T-cell (primary cell): ENCODE measurements at places on chromosomes 11 and 22. TPM values are rescaled to one million over a fixed set of nuclear protein-coding genes. Genes with fewer than 3 reads are reported as not detected.

MACROD1 gene
- 6.0 TPM for total RNA-seq

- no peak for DNase-seq
Measured at GRCh38 chr11:3623767-3624458, 17.9 kb downstream of the ART5 start.

DNA sequence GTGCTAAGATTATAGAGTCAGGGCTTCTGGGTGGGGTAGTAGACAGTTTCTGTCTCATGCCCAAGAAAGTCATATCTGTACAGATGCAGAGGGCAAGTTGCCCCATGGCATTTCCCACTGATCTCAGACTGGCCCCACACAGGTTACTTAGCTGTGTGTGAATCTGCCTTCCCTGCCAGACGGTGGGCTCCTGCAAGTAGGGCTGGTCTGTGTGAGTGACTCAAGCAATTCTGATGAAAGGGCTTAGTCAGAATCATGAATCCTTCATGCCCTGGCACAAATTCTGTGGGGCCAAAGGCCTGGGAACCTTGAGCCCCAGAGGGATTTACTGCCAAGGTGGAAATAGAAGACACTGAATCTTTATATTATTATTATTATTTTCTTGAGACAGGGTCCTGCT, 30.4 kb downstream of the USH1C start:
- DNase-seq, result no peak

MUC6 gene
- 0.09 TPM for total RNA-seq

DNA sequence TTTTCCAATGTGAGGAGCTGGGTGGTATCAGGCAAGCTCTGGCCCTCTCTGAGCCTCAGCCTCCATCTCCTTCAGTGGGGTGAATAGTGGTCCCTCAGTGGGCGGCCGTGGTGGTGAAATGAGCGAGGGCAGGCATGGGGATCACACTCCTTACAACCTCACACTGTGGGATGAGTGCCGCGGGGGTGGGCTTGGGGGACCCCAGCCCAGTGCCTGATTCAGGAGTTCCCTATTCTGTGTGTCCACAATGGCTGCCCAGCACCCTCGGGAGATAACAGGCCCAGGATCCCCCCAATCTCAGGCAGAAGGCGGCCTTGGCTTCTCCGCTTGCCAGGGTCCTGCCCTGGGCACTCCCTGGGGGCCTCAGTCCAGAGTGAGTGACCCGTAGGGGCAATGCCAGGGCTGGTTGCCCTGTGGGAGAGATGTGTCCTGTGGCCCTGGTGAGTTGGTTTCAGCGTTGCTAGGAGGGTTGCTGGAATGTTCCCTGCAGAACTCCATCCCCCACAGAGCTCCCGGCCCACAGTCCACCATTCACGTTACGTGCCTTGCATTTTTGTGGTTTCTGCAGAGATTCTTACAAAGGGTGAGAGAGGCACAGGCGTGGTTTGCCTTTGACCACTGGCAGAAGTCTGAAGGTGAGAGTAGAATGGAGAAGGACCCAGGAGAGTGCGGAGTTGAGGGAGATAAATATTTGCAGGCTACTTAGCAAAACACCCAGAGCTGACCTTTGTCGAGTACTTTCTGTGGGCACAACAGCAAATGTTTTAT, 2.9 kb downstream of the ALDH3B1 start:
- DNase-seq, result no peak

- DNase-seq, result no peak
Measured at GRCh38 chr11:80414181-80415165, 973.6 kb upstream of the TENM4 start.

DNA sequence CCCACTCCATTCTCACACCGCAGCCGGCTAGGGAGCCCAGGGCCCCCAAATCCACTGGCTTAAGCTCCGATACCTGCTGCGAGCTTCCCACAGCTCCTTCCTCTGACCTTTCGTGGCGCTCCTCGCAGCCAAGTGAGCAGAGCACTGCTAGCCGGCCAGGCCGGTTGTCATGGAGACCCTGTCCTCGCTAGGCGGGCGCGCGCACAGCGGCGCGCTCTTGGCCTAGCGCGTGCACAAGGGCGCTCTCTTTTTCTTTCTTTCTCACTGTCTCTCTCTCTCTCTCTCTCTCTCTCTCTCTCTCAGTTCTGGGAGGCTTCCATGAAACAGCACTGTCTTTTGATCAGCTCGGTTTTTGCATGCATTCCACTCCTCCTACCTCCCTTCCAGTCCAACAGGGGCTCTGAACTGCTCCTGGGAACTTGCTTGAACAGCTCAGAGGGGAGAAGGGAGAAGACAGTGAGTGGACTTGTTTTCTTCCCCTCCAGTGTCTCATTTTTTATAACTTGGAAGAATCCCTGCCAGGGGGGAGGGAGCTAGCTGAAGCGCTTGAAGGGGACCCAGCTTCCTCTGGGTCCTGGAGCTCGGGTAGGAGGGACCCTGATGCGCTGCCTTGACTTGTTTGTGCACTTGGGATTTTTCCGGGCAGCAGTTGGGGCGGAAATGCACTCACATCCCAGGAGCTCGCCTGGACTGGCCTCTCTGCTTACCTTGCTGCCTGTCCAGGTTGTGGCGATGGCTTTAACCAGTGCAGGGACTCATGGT, 100.3 kb upstream of the AKIP1 start:
- no peak for DNase-seq

- DNase-seq, result no peak
Measured at GRCh38 chr11:126790550-126791081, 210.0 kb downstream of the KIRREL3 start.

GRCh38 chr11:122173587-122173986, 57.6 kb upstream of the BLID start:
- DNase-seq, result no peak

DNA sequence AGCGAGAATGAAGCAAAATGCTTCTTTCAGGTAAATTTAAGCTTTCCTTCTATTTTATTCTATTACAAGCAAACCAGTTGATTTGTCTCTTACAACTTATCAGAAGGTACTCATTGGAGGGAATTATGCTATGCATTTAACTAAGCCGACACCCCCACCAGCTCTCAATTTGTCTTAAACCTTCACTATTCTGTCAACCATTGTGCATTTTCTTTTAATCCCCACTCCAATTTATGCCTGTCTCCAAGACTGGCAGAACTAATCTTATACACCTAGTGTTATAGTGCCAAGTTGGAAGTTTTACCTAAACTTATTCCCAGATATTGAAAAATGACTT, 12.5 kb downstream of the TAF1D start:
- no peak for DNase-seq

- no peak for DNase-seq
Measured at GRCh38 chr11:124481365-124482323, 36.1 kb upstream of the OR8B8 start.

- no peak for DNase-seq
Measured at GRCh38 chr11:119585043-119585781, 143.8 kb downstream of the NECTIN1 start.

DNA sequence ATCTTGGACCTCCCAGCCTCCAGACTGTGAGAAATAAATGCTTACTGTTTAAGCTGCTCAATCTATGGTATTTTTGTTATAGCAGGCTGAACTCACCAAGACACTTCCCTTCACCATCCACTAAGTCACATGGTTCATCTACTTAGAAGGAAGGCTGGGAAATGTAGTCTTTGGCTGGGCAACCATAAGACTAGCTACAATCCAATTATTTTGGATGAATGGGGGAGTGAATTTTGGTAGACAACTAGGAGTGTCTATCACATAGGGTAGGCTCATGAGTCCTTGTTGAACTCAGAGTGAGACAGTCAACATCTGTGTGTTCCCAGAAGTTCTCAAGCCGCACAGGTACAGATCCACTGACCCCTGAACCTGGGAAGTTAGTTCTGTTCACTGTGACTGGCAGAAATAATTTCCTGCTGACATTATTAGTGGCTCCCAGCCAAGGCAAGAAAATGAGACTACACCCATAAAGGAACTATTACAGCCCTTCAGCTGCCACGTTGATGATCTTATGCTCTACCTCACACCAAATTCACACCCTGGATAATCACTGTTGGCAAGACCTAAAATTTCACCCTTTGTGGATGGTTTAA, 3.1 kb upstream of the SLC35C1 start:
- DNase-seq, result no peak

HEPACAM gene
- not detected for total RNA-seq

DNA sequence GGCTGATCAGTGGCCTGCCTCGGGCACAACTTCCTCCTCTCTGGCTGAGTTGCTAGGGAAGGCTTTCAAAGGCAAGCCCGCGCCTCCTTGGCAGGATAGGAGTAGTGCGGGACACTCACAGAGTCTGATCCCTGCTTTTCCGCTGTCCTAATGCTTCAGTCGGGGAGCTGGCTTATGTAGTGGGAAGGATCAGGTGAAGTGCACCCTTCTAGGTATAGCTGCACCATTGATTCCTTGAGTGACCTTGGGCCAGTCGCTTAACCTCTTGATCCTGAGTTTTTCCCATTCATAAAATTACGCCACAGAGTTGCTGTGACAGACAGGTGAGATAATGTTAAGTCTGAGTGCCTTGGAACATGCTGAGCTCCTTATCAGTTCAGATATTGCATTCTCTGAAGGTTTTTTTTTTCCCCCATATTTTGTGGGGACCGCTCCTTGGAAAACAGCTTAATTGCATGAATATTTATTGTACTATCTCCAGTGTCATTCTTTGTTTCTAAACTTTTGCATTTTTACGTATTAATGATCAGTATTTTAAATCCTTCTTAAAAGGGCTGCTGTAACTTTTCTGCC, 961 bp downstream of the IPO7 start:
- DNase-seq, result no peak

ART1 gene
- not detected for total RNA-seq

DSCAML1 gene
- 1.8 TPM for total RNA-seq

DNA sequence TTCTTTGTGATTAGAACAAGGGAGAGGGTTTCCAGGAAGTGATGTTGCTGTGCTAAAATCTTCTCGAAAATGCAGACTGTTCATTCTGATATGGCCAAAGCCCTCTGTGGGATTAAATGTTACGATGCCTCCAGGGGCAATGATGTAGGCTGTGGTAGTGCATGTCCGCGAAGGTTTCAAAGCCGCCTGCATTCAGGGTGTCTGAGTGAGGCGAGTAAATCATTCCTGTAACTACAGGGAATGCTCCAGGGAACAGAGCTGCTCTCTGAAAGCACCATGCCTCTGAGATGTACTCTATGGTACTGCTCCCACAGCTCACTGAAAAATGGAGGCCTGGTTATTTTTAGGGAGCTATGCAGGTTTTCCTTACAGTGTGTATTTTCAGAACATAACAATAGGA, 21.2 kb downstream of the PDGFD start:
- no peak for DNase-seq

DNA sequence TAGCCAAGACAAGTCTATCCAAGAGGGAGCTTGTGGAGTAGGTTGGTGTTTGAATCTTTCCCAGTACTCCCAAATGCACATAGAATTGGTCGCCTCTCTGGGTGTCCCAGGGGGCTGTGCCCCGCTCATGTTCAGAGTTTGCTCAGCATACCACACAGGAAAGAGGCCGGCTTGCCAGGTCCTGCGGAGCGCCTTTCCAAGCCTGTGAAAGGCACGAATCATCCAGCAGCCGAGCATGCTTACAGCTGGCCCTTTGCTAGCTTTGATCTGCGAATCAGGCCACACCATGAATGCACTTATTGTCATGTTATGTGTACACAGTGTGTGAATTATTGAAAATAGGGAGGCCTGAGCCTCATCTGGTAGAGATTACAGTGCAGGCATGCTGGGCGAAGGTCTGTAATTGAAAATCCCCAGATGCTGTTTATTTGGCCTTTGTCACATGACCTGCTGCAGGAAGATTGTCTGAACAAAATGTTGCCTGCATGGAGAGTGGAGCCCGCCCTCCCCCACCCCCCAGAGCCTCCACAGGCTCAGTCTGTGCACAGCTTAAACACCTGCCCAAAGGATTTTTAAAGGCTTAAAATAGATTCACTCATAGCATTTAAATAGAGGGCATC, 163.3 kb upstream of the RASSF10 start:
- DNase-seq, result no peak

FAM83F gene
- total RNA-seq, result 4.9 TPM

DNA sequence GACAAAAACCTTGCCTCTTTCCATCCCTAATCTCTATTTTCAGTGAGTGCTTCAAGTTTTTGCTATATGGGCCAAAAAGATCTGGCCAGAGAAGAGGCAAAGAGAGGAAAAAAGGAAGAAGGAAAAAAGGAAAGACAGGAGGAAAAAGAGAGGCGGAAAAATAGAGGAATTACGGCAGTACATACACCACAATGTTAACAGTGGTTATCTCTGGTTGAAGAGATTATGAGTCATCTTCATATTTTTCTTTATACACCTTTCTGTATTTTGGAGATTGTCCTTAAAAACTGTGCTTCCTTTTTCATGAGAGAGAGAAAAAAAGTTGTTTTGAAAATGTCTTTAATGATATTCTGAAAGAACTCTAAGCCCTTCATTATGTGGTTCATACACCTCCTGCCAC, 133.7 kb downstream of the SBF2 start:
- DNase-seq, result no peak
